Stimulated activated CD8-positive, alpha-beta memory T cell treated with anti-CD3 and anti-CD28 coated beads, Interleukin-15, amount 100 ng/mL, for 1 hour (primary cell): ENCODE measurements at places on chromosomes 11 and 22.

- DNase-seq: no peak
Measured at GRCh38 chr11:73883856-73884255, 7.1 kb downstream of the PAAF1 start.

GRCh38 chr11:34599406-34599945 lies 21.4 kb upstream of the EHF start:
- DNase-seq: no peak

DNA sequence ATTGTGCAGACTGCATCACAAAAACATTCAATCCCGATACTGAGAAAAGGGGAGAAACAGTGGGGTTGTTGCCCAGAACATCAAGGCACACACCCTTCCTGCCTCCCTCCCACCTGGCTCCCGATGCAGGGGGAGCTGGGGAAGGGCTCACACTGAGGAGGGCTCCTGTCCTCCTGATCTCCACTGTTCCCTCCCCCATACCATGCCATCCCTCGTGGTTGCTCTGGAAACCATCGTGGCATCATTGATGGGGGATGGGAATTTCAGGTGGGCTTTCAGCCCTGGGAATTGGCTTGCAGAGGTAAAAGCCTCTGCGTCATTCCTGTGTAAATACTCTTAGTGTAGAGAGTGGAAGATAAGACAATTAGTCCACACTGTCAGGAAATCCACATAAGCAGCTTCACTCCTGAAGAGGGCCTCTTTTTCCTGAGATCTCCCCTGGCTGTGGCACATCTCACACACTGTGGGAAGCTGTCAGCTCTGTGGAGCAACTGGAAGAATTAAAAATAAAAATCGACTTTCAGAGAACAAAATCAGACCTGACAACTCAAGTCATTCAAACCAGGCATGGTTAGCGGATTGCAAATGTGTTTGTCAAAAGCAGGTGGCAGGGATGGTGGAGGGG lies 176.0 kb downstream of the CHST1 start:
- no peak for DNase-seq

DNA sequence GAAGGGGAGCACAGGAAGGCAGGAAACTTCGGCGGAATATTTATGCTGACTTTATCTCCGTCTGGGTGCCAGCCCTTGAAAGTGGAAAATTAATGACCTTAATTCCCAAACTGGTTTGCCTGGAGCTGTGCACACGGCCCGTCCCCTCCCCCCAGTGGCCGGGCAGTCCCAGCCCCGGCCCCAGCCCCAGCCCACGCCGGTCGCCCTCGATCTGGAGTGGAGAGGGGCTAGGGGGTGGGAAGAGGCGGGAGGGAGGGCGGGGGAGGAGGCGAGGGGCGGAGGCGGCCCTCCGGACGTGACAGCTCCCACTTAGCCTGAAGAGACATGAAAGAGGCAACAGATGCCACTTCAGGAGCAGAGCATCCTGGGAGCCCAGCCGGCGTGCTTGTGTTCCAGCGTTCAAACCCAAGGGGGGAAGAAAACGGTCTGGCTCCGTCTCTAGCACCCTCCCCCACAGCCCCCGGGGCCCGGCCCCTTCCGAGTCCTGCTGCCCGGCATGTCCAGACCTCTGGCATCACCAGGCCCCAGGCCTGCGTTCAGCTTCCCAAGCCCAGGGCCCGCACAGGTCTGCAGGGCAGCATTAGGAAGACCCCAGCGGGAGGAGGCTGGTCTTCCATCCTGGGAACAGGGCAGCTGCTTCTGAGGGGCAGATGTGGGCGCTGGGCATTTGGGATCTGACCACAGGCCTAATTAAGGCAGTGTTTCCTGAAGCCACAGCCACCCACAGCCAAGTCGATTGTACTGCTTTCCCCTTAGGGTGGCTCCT lies 20.0 kb upstream of the LMO1 start:
- DNase-seq: no peak

- no peak for DNase-seq
Measured at GRCh38 chr11:4195909-4196308, 101.3 kb downstream of the RRM1 start.

DNA sequence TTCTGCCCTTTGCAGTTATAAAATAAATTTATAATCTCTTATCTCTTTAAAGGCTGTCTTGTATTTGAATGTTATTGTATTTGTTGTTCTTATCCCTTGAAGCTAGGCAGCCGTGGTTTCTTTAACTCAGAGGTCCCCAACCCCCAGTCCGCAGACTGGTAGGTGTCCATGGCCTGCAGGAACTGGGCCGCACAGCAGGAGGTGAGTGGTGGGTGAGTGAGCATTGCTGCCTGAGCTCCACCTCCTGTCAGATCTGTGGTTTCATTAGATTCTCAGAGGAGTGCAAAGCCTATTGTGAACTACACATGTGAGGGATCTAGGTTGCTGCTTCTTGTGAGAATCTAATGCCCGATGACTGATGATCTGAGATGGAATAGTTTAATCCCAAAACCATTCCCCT lies 380.0 kb upstream of the CCDC90B start:
- no peak for DNase-seq

DNA sequence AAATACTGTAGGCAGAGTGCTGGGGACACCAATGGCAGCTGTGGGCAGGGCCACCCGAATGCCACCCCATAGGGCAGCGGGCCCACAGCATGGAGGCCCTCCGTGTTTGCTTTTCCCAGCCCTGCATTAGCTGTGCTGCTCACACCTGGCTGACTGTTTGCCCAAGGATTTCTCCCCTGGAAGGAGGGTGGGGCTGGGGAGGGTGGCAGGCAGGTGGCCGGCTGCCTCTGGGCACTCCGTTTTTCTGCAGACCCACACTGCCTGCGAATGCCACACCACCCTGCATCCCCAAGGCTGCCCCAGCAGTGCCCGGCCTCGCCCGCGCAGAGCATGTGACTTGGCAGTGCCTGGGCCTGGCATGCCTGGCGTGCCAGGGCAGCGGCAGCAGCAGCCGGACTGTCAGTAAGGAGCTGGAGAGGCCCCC lies 19.6 kb downstream of the DAGLA start:
- DNase-seq: no peak

DNA sequence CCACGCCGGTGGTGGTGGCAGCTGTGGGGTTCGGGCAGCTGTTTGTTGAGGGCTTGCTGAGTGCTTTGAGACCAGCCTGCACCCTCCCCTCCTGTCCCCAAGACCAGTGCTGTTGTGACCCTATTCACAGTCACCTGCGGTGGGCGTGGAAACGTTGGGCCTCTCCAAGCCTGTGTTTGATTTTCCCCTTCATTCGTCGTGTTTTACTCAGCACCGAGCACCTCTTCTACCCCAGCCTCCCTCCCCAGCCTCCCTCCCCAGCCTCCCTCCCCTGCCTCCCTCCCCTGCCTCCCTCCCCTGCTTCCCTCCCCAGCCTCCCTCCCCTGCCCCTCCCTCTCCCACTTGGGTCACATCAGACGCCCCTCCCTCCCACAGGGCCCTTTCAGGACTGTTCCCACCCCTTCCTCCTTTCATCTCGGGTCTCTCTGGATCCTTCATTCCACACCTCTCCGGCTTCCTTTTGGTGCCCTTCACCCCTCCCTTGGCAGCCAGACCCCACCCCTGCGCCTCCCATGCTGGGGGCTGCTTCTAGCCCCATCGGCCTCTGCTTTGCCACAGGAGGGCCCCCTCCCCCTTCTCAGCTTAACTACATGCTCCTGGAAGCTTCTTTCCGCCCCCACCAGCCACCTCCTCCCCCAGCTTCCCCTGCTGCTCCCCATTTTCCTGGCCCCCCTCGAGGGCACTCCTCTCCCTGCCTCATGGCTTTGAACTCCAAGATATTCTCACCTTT lies 14.8 kb downstream of the FRMD8 start:
- DNase-seq: no peak

- no peak for DNase-seq
Measured at GRCh38 chr22:25399649-25400151, 164.8 kb upstream of the GRK3 start.

DNA sequence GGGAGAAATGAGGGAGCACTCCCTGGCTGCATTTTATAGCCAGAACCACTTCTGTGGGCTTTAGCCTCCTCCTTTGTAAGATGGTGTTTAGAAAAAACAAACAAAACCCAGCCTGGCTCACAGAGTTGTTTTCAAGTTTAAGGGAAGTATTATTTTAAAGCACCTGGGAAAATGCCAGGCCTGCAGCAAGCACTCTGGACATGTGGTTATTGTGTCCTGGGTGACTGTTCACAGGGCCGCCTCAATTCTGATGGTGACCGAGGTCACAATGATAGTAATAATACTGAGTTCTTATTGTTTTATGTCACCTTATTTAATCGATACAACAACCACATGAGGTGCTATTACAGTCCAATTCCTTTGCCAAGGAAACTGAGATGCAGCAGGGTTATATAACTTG lies 20.7 kb upstream of the SLC22A12 start:
- no peak for DNase-seq
